Astrocyte (in vitro differentiated cells and primary cell): ENCODE measurements at places on chromosomes 16 and 17. TPM values are rescaled to one million over a fixed set of nuclear protein-coding genes. Genes with fewer than 3 reads are reported as not detected.

Gene HAGHL
- total RNA-seq: 15.5 and 17.6 TPM in 2 replicates

GRCh38 chr16:12901204-12901596, 198 bp upstream of the SHISA9 start:
- no peak for DNase-seq

Gene SLC9A5
- 2.4 and 2.5 TPM in 2 replicates for total RNA-seq

Gene TEX14
- total RNA-seq: 0.09 and 0.31 TPM in 2 replicates

Gene LITAFD
- not detected in 2 replicates for total RNA-seq

Gene CRYM
- total RNA-seq: 0.34 and 0.50 TPM in 2 replicates

DNA sequence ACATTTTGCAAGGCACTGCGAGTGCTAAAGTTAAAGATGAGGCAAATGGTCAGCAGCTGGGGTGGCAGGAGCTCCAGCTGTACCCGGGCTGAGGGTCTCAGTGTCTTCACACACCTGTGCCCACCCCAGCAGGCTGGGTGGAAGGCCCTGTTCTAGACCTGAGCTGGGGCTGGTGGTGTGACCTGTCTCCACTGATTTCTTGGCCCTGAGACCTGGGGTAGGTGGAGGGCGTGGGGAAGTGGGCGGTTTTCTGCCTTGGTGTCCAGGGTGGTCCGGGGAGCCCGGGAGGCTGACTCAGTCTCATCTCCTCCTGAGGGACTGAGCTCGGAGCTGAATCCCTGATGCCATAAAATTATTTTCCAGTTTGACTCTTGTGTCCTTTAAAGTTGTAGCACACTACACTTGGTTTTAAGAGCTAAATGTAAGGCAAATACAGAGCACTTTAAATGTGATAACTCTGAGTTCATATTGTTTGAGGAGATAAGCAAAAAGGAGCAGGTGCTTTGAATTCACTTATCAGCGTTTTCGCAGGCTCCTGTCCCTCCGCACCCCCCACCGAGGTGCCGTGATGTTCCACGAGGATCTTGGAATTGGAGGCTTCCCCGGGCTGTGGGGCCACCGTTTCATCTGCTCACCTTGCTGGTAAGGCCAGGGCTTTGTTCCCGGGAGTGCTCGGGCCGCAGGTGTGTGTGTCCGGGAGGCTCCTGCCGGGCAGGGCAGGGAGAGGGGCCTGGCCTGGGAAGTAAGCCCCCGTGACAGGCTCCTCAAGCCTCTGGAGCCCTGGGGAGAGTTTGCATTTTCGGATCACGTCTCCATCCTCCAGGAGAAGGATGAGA, 117.0 kb downstream of the AATF start:
- no peak for DNase-seq

Gene CSH1
- 8.9 and 15.5 TPM in 2 replicates for total RNA-seq

- DNase-seq: no peak
Measured at GRCh38 chr17:64547319-64547718, 40.5 kb downstream of the CEP95 start.

- DNase-seq: peak; percentile 85
Measured at GRCh38 chr17:63096426-63096825, 130.4 kb downstream of the TANC2 start.

DNA sequence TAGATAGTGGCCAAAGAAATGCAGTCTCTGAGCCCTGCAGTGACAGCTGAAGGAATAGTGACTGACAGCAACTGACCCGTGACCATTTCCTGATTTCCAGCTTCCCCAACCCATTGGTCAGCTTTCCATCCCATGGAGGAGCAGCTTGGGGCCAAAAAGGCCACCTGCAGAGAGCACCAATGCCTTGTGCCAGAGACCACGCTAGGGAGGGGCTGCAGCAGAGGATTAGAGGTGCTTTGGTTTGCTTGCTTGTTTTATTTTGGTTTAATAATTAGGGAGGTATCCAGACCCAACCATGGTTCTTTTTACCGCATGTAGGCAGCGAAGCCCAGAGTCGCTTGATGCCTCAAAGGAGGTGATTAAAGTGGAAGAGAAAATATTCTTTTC, 61.3 kb upstream of the SIAH1 start:
- no peak for DNase-seq

Gene SALL1
- total RNA-seq: 15.0 and 15.1 TPM in 2 replicates

Gene KRT20
- not detected in 2 replicates for total RNA-seq

DNA sequence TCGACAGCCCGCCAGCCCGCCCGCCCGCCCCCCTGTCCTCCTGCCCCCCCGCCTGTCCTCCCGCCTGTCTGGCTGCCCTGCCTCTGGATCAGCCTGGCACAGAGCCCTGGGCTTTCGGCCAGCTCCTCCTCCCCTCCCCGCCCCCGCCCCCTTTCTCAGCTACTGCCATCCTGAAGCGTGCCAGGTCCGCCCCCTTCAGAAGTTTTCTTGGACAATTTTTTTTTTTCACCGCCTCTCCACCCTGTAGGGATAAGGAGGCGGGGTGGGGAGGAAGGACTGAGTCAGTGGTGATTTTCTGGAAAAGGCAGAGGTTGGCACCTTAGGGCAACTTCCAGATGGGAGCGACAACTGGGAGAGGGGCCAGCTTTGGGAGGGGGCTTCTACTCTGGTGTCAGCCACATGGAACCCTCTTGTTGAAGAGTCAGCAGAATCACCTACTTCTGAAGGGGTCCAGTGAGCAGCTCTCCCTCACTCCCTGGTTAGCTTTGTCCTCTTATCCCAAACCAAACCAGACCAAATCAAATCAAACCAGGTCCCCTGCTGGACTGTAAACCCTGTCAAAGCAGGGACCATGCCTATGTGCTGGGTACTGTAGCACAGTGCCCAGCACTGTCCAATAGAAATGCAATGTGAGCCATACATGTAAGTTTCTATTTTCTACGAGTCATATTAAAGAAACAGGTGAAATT, 19.7 kb downstream of the IGF2BP1 start:
- DNase-seq: peak; percentile 62

DNA sequence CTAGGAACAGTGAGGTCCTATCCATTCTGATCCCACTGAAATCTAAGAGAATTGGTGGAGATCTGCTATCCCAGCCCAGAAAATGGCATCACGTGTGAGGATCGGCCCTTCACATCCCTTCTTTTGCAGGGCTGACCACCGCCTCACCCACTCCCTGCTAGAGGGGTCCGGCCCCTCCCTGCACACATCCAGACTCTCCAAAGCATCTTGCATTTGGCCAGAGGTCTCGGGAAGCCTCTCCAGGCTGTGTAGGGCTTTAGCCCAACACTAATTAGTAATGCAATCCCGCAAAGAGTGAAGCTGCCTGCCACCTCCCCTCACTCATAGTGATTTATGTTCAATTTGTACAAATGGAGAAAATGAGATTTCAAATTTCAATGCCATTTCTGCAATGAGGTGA, 434.4 kb upstream of the ZFHX3 start:
- no peak for DNase-seq

DNA sequence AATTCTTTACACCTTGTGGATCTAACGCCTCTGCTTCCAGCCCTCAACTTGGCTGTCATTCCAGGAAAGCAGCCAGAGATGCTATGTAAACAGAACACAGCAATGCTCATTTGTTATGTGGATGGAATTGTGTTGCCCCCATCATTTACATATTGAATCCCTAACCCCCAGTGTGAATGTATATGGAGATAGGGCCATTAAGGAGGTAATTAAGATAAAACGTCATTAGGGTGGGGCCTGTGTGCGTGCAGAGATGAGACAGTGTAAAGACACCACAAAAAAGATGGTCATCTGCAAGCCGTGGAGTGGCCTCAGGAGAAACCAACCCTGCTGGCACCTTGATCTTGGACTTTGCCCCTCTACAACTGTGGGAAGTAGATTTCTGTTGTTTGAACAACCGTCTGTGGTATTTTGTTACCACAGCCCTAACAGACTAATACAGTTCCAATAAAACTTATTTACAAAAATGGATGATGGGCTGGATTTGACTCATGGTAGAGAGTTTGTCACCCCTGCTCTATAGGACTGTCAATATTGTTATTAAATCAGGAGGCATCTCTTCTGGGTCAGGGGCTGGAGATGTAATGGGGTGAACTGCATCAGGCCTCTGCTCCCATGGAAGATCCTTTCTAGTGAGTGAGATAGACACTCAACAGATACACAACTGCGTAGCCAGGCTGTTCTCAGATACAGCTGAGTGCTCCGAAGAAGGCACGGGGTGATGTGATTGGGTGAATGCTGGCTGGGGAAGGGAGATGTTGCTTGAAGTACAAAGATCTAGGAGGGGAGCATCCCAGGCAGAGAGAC, 339.0 kb downstream of the SNX29 start:
- no peak for DNase-seq

DNA sequence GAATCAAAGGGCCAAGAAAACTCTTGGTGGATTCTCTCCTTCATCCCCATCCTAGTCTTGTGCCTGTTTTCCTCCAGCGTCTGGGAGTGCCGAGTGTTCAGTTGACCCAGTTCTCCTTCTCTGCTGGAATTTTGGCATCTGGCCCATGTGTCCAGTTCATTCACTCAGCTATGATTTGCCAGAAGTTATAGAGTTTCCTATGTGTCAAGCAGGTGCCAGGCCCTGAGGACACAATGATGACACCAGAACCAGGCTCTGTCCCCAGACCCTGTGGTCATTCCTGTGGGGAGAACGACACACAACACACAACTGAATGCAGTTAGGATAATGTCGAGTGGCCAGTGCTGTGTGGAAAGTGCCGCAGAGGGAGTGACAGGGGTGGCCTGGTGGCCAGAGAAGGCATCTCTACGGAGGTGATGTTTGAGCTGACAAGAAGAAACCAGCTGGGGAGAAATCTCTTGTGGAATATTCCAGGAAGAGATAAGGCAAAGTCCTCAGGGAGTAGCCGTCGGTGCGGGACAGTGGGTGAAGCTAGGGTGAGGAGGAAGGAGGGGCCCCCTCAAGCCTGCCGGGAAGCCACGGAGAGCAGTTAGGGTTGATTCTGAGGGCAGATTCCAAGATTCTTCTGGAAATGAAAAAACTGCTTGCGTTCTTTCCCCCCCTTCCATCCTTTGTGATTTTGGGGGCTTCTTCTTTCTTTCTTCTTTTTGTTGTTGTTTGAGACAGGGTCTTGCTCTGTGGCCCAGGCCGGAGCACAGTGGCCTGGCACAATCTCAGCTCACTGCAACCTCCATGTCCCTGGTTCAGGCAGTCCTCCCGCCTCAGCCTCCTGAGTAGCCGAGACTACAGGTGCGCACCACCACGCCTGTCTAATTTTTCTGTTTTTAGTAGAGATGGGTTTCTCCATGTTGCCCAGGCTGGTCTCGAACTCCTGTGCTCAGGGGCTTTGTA, 35.8 kb upstream of the IL34 start:
- no peak for DNase-seq

DNA sequence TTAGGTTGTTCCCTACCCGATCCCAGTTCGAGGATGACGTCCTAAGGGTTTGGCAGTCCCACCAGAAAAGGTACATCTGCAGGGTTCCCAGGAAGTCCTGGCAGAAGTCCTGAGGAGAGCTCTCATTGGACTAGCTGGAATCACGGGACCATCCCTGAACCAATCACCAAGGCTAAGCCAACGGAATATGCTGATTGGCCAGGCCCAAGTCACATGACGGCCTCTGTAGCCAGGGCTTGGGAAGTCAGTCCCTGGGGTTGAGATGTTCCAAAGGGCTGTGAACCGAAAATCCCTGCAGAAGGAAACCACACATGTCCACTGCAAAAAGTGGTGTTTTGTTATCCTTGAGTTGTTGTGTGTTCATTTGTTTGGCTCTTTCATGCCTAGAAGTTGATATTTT, 68.2 kb upstream of the ZNF423 start:
- DNase-seq: no peak

Gene C1QL1
- total RNA-seq: not detected in 2 replicates

GRCh38 chr16:88357317-88358022, 25.3 kb upstream of the ZNF469 start:
- peak; percentile 52 for DNase-seq

- peak; percentile 73 for DNase-seq
Measured at GRCh38 chr17:61335105-61335844, 64.4 kb upstream of the TBX2 start.

Gene KCNH6
- not detected in 2 replicates for total RNA-seq
